EH (cell line): ENCODE measurements at places on chromosomes 11 and 22.

- peak; percentile 77 for DNase-seq
Observed at GRCh38 chr11:7571640-7572000, 57.8 kb downstream of the PPFIBP2 start.

DNA sequence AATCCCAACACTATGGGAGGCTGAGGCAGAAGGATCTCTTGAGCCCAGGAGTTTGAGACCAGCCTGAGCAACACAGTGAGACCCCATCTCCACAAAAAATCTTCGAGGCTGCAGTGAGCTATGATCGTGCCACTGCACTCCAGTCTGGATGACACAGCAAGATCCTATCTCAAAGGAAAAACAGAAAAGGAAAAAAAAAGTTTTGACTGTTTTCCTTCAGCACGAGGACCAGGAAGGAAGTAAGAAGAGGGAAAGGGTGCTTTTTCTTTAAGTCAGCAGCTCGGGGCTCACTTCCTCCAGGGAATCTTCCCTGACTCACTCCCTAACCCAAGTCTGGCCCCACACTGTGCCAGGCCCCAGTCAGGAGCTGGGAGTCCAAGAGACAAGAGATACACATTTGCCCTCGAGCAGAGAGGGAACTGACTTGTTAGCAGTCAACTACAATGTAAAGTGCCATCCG, 14.2 kb downstream of the ARRB1 start:
- DNase-seq, result peak; percentile 77

- peak; percentile 52 for DNase-seq
Observed at GRCh38 chr11:123218451-123218850, 23.4 kb upstream of the CLMP start.

DNA sequence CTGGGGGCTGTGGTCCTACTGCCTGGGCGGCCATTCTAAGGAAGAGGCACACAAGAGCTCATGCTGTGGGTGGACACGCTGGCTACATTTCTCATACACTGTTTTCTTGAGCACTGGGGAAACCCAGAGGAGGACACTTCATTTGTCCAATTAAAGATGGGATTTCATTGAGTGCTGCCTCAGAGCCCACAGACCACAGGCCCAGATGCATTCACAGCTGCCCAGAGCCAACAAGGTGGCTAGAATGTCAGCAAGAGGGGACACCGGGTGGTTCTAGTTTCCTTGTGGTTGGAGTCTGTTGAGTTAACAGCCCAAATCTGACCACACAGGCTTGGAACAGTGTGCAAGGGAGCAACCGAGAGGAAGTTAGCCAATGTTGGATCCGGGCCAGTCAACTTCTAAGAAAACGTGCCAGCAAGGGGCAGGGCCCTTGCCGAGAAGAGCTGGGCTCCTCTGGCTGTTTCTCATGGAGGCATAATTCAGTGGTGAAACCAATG, 35.0 kb upstream of the SORL1 start:
- peak; percentile 73 for DNase-seq

GRCh38 chr11:103055221-103055890, 36.6 kb downstream of the DCUN1D5 start:
- peak; percentile 63 for DNase-seq

GRCh38 chr22:42171946-42172719, 41.5 kb upstream of the CYP2D6 start:
- no peak for DNase-seq

- no peak for DNase-seq
Observed at GRCh38 chr22:47601666-47602065, 839.2 kb downstream of the TBC1D22A start.
